ENCODE measurements at places on chromosomes 5 and 9.

- no peak for DNase-seq
These were observed 19.4 kb upstream of the DEPDC1B start for GRCh38 chr5:60719329-60719728.

GRCh38 chr9:101711330-101711941 lies 27.0 kb downstream of the GRIN3A start:
- DNase-seq: no peak

- no peak for DNase-seq
These were observed 22.0 kb downstream of the PUM3 start for GRCh38 chr9:2821855-2822254.

DNA sequence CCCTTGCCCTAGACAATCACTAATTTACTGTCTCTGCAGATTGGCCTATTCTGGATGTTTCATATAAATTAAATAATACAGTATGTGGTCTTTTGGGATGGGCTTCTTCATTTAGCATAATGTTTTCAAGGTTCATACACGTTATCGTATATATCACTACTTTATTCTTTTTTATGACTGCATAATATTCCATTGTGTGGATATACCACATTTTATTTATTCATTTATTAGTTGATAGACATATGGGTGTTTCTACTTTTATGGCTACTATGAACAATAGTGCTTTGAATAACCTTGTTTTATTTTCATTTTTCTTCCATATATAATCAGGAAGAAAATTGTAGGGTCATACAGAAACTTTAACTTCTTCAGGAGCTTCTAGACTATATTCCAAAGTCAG lies 108.5 kb upstream of the PAPPA start:
- DNase-seq: no peak

- no peak for DNase-seq
These were observed 28.2 kb upstream of the ORM1 start for GRCh38 chr9:114294664-114295063.

DNA sequence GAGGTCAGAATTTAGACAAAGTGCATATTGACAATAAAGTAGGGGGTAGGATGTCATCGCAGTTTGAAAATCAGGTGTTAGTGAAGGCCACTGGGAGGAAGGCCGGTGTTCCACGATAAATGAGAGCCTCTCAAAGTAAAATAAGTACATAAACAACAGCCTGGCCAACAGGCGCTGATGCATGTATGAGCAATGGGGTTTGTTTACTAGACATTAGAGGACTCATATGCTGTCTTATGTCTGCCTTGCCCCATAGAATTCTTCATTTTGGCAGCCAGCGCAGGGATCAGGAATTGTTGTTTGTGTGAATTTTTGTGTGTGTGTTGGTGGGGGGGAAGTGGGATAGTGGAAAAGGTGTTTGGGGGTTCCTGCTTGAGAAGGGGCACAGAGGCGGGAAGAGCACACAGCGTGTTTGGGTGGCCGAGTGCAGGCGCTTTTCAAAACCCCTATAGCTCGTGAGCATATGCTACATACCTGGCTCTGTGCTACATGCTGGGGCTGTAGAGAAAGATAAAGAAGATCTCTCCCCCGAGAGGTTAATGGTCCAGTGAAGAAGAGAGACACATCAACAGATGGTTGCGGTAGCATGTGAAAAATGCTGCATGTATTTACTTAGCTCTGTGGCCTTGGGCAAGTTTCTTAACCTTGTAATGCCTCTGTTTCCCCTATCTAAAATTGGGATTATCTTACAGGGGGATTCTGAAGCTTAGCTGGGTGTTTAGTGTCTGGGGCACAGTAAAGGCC lies 11.5 kb downstream of the SNX30 start:
- no peak for DNase-seq

DNA sequence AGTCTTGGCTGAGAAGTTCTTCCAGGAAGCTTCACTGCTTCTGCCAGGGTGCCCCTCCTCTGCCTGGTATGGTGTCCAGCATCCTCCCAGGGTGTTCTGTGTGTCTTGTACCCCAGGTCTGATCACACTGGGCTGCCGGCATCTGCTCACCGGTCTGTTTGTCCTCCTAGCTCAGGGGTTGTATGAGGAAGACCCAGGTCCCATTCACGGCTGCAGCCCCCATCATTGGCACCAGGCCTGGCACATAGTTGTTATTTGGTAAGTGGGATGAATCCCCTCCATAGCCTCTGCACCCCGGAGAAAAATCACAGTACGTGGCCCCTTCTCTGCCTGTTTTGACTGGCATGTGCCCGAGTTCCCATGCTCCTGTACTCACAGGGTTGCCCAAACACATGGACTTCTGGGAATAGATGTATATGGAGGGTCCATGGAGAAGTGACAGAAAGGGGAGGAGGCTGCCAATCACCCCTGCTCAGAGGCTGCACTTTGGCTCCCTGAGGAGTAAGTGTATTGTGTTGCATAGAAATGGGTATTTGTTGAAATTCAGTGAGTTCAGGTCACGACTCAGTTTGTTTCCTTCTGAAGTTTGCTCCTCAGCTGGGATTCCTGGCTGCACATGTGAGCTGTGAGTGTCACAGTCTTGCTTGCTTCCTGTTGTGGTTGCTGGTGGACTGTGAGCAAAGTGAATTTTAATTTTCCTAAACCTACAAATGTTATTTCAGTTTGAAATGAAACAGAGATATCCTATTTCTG lies 96.2 kb downstream of the HSPA4 start:
- DNase-seq: no peak

DNA sequence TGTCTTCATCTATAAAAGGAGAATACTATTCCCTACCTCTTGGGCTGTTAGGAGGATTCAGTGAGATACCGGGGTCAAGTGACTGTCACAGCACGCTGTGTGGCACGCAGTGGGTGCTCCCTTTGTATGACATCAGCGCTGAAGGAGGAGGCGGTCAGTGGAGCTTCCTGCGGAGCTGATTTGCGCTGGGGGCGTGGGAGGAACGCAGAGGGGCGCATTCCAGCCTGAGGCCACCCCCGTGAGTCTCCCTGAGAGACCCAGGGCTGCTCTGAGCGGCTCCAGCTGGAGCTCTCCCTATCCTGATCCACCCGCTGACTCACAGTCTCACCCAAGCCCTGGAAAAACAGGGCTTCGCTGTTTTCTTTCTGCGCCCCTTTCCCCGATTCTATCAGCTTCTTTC lies 24.3 kb upstream of the NEURL1B start:
- no peak for DNase-seq

GRCh38 chr5:77155179-77155785 lies 55.2 kb upstream of the PDE8B start:
- no peak for DNase-seq

GRCh38 chr5:61653807-61654580 lies 321.9 kb downstream of the ZSWIM6 start:
- DNase-seq: no peak

DNA sequence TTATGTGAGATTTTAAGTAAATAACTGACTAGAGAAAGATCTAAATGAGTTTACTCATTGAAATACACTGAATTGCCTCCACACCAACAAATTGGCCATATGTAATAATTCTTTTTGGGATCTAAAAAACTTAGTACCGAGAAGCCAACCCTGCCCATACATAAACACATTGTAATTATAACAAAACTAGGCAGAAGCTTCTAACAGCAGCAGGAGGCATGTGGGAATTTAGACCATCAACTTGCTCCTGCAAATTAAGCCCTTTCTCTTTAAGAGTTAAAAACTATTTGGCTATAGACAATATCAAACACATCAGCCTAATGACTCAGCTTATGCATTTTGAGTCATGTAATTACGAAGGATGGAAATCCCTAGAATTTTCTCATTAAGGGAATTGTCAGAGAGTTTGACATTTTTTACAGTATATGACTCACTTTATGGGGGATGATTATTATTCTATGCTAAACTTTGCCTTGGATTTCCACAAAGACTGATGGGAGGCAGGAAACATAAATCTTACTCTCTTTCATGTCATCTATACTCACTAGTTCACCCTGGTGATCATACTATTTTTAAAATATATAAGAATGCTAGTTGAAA lies 1.0 kb downstream of the IL7R start:
- DNase-seq: no peak

DNA sequence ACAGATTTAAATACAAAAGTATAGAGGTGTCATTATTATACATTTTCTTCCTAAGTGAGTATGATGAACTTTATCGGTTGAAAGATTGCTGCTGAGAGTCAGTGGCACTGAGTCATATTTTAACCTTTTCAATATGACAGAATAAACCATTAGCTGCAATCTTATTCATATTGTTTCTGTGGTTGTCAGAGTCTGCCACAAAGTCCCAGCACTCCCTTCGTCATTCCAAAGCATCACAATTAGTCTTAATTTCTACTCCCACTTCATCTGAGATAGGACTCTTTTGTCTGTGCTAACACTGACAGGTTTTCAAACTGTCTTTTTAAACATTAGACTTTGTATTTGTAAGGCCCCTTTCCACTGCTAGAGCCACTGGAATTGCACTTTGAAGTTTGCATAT lies 656.9 kb downstream of the MTRR start:
- no peak for DNase-seq

DNA sequence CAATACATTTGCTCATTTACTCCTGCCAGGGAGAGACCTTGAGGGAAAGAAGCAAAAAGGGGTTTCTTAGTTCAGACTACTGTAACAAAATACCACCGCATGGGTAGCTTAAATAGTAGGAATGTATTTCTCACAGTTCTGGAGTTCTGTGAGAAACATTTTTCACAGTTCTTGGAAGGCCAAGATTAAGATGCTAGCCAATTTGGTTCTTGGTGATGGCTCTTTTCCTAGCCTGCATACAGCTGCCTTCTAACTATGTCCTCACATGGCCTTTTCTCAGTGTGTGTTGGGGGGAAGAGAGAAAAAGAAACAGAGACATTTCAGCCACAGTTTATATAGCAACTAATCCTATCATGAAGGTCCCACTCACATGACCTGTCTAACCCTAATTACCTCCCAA lies 1644.7 kb upstream of the C9orf72 start:
- no peak for DNase-seq

GRCh38 chr5:177403102-177403791 lies 2.8 kb upstream of the PFN3 start:
- peak; percentile 42 for DNase-seq

GRCh38 chr5:130164966-130165365 lies 260.7 kb downstream of the CHSY3 start:
- no peak for DNase-seq

DNA sequence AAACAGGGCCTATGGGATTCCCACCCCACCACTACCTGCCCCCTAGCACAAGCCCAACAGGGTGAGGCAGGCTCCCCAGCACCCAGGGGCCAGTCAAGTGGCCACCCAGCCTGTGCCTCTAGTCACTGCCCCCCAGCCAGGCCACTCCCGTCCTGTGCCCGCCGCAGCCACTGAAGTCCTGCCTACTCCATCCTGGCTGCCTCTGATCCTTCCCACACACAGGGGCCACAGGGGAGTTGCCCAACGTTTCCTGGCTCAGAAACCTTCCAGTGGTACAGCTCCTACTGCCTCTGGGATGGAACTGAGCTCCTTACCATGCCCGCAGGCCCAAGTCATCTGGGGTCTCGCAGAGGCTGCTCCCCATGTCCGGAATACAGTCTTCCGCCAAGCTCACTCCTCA lies 70.2 kb upstream of the STXBP1 start:
- DNase-seq: no peak

DNA sequence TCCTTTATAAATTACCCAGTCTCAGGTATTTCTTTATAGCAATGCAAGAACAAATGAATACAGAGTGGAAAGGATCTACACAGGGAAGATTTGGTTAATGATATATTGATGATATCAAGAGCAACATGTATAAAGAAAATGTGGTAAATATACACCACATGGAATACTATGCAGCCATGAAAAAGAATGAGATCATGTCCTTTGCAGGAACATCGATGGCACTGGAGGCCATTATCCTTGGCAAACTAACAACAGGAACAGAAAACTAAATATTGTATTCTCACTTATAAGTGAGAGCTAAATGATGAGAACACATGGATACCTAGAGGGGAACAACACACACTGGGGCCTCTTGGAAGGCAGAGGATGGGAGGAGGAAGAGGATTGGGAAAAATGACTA lies 19.9 kb upstream of the PUM3 start:
- no peak for DNase-seq

DNA sequence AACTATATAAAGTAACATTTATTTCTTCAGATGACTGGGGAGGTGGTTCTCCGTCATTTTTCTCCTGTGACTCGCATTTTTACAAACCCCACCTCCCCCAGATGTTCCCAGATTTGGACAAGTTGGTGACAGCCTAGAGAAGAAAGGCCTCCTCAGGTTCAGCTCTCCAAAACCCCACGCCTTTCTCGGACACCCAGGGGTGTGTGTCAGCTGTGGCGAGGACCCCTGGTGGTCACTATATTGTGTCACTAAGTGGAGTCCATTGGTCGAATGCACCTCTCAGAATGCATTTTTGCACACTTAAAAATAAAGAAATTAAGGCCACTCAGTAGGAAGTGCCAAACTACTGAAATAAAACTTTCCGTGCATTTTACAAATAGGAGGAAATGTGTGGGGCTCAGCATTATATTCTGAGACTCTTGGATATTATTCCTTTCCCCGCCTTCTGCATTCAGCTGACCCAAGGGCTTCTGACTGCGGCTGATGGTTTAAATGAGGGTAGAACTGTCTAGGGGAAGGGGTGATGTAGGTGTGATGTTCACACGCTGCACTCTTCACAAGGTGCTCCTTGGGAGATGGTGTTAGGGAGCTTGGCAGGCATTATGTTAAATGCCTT lies 47.6 kb downstream of the ACO1 start:
- peak; percentile 4 for DNase-seq

Measured in activated naive CD4-positive, alpha-beta T cell (primary cell).